ENCODE measurements at places on chromosomes 2 and 18.

DNA sequence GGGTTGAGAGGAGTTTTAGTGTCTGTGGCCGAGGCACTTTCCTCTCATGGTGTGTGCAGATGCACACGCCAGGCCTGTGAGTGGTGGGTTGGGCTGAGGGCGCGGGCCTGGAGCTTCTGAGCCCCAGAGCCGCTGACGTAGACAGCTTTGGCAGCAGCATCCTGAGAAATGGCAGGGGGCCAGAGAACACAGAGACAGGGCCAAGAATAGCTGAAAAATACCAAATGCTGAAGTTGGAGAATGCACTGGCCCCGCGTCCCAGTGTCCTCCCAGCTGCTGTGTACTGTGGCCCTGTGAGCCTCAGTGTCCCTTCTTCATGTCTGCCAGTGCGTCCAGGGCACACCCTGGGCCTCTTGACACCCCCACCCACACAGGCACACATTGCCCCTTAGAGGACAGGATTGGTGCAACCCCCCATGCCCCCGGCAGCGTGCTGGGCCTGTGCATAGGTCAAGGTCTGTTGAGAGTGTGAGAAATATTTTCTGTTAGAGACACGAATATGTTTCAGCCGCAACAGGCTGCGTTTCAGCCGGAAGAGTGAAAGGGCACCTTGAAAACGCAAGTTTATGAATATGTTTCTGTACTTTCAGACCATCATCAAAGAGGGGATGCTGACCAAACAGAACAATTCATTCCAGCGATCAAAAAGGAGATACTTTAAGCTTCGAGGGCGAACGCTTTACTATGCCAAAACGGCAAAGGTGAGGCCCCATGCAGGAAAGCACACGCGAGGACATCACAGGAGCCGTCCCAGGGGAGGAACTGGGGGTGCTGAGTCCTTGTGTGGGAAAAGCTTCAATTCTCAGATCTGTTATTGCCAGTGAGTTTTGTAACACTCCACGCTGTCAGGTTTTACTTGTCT is 33.6 kb downstream of the DGKD start:
- DNase-seq = no peak

- DNase-seq = no peak
These were observed 35.7 kb upstream of the GPR155 start for GRCh38 chr2:174522553-174522952.

- DNase-seq = no peak
These were observed 72.6 kb downstream of the PLEKHM3 start for GRCh38 chr2:207952564-207953345.

- no peak for DNase-seq
These were observed 887.9 kb upstream of the FAM98A start for GRCh38 chr2:34486965-34487364.

DNA sequence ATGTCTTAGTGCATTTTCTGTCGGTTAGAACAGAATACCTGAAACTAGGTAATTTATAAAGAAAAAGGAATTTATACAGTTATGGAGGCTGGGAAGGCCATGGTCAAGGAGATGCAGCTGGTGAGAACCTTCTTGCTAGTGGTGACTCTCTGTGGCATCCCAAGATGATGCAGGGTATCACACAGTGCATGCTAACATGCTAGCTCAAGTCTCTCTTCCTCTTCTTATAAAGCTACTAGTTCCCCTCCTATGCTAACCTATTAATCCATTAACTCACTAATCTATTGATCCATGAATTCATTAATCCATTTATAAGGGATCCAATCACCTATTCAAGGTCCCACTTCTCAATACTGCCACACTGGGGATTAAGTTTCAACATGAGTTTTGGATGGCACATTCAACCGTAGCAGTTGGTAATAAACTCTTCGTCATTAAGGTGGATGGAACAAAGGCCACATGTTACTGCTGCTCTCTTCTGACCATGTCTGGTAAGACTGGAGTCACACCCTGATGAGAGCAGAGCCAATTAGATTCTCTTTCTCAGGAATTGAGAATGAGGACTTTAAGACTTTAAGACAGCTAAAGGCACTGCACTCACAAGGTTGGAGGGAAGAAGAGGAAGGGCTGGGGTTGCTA is 211.6 kb upstream of the SMAD7 start:
- DNase-seq = no peak

GRCh38 chr18:8609659-8610458 is 622 bp downstream of the RAB12 start:
- no peak for DNase-seq

GRCh38 chr18:9742524-9743131 is 34.5 kb downstream of the RAB31 start:
- DNase-seq = no peak

DNA sequence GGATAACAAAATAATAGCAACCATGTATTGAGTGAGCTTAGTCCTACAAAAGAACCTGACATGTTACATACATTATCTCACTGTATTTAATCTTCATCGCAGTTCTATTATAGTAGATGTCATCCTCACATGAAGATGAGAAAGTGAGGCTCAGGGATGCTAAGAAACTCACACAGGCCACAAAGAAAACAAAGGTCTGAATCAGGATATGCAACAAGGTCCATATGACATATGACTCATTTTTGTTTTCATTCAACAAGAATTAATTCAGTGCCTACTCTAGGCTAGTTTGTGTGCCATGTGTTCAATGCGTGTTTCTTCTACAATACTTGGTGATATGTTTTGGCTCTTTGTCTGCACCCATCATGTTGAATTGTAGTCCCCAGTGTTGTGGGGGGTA is 219.7 kb upstream of the EPHA4 start:
- DNase-seq = no peak

- DNase-seq = no peak
These were observed 13.7 kb upstream of the GMCL1 start for GRCh38 chr2:69815717-69816116.

GRCh38 chr2:229154381-229154780 is 116.7 kb downstream of the PID1 start:
- no peak for DNase-seq

GRCh38 chr18:79782566-79783308 is 15.0 kb upstream of the KCNG2 start:
- no peak for DNase-seq

DNA sequence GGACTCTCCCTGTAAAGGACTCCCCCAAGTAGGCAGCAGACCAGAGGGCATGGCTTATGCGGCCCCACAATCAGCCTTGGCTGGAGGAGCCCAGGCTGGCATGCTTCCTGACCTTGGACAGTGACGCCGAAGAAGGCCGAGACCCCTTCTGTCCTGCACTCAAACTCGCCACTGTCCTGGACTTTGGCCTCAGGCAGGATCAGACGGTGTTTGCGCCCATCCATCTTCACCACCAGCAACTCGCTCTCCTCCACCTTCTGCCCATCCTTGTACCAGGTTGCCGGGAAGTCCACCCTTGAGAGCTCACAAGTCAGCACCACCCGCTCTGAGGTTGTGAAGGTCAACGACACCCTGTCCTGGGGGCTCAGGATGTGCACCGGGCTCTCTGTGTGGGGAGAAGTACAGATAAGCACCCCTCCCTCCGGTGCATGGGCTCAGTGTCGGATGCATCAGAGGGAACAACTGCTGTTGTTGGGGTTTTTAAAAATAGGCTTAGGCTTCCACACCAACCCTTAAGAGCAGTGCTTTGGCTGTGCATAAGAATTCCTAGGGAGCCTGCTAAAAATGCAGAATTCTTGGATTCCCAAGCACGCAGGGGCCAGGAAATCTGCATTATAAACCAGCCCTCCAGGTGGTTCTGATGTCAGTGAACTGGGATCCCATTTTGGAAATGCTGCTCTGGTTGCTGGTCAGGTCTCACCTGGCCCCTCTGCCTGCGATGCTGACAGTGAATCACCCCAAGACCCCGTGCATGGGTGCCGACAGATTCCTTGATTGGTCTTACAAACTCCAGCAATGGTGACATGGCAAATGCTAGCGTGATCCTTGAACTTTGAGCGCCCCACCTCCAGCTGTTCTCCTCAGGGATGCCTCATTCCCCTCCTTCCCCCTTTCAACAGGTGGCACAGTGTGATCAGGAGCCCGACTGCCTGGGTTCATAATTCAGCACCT is 5.9 kb downstream of the OBSL1 start:
- DNase-seq = no peak

DNA sequence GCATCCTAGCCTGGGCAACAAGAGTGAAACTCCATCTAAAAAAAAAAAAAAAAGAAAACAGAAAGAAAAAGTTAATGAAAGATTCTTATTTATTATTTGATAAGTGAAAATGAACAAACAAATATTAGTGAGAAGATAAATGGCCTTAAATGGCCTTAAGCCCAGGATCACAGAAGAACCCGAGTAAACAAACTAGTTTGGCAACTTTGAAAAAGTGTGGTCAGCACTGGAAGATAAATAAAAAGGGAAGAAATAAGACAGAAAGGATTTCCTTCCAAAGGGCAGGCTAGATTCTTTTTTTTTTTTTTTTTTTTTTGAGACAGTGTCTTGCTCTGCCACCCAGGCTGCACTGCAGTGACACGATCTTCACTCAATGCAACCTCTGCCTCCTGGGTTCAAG is 692.4 kb downstream of the CPS1 start:
- no peak for DNase-seq

DNA sequence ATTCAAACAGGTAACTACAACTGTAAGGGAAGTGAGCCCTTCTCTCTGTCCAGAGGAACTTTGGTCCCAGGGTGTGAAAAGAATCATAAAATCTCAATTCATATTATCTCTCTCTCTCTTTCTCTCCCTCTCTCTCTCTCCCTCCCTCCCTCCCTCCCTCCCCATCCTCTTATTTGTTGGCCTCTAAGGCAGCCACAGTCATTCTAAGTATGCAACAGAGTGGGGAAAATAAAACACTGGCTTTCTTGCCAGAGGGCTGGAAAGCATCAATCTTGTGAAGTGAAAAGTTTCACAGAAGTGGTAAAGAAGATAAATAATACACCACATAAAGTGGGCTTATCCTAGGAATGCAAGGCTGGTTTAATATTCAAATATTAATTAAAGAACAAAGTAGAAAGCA is 95.6 kb upstream of the KCNH7 start:
- DNase-seq = no peak

DNA sequence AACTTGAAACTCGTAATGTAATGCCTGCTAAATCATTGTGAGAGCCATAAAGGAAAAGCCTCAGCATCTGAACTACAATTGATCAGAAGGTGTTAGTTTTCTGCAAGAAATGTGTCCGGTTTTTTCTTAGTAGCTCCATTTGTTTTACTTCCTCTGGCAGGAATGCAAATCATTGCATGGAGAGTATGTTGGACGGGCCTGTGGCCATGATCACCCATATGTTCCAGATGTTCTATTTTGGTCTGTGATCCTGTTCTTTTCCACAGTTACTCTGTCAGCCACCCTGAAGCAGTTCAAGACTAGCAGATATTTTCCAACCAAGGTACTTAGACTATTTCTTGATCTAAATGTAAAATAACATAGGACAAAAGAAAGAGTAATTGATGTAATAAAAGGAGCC is 126.6 kb downstream of the DPP4 start:
- no peak for DNase-seq

- DNase-seq = no peak
These were observed 46.1 kb downstream of the TTC39C start for GRCh38 chr18:24060644-24061043.

GRCh38 chr18:62682371-62682770 is 33.0 kb upstream of the PHLPP1 start:
- no peak for DNase-seq

- no peak for DNase-seq
These were observed 66.4 kb upstream of the MSH2 start for GRCh38 chr2:47336259-47337238.

- no peak for DNase-seq
These were observed 208.7 kb downstream of the LOXHD1 start for GRCh38 chr18:46448347-46448746.

- no peak for DNase-seq
These were observed 47.9 kb downstream of the COL3A1 start for GRCh38 chr2:189022053-189022481.

DNA sequence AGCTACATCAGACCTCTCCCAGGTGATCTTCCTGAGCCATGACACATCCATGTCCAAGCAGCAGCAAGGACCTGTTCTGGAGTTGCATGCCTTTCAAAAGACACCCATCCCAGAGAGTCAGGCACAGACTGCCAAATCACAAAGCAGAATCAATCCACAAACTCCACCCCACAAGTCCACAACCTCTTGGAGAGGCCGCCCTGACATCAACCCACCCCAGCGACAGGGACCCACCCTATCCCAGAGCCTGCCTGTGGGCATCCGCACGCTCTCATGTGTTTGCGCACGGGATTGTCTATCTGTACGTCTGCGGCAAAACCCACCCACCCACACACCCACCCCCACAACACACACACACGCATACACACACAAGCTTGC is 11.9 kb downstream of the SMAD7 start:
- no peak for DNase-seq

DNA sequence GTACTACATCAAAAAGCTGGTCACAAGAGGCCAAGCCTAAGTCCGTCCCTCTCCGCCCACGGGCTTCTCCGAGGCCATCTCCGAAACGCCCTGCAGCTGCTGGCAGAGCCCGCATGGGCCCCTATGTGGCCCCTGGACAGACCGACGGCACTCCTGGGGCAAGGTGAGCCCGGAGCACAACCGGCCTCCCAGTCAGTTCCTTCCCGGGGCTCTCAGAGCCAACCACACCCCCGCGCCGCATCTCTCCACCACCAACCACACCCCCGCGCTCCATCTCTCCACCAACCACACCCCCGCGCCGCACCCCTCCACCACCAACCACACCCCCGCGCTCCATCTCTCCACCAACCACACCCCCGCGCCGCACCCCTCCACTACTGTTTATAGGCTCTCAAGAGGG is 93.5 kb downstream of the ZNF516 start:
- no peak for DNase-seq

DNA sequence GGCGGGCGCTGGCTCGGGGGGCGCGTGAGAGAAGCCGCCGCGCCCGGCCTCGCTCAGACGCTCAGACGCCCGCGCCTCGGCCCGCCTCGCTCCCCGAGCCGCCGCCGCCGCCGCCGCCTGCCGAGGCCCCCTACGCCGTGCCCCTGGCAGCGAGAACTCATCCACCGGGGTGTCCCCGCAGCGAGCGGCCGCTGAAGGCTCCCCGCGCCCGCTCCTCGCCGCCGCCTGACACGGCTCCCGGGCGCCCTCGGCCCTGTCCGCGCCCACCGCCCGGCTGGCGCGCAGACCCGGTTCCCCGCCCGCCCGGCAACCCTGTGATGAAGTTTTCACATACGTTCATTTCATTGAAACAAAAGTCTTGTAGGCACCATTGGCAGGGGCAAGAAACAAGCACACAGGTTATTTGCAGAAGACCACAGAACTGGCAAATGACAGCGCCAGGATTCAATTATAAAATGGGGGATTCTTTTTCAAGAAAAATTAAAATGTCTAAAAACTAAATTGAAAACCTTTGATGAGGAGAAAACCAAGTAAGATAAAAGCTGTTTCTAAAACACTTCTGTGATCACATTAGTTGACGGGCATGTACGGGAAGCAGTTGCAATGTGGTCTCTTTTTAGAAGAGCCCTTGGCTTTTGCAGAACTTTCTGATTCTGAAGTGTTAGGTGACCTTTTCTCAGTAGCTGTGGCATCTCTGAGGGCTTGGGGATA is 50.5 kb upstream of the TUBA3D start:
- no peak for DNase-seq

DNA sequence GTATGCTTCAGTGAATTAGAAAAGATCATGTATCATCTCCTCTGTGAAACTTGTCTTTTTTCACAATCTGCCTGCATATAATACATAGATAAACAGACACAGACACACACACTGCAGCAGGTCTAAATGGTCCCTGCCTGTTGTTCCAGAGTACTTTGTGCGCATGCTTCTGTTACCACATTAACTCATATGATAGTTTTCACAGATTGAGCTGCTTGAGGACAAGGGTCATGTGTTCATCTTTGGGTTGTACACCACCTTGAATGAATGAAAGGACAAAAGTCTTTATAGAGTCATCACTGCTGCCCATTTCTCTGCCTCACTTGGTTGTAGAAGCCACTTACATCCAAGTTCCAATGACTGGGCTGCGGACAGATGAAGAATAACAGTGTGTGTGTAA is 72.7 kb upstream of the GLS start:
- DNase-seq = no peak
